Activated T-cell treated with anti-CD3 and anti-CD28 coated beads for 4 hours (primary cell): ENCODE measurements at places on chromosomes 7 and 10.
A peak's percentile ranks its signal among the peaks of the same experiment; 100 is the strongest.

GRCh38 chr10:113666682-113667252 is 2.9 kb upstream of the NRAP start:
- no peak for DNase-seq

GRCh38 chr10:33808475-33808874 is 474.0 kb upstream of the NRP1 start:
- DNase-seq: no peak

DNA sequence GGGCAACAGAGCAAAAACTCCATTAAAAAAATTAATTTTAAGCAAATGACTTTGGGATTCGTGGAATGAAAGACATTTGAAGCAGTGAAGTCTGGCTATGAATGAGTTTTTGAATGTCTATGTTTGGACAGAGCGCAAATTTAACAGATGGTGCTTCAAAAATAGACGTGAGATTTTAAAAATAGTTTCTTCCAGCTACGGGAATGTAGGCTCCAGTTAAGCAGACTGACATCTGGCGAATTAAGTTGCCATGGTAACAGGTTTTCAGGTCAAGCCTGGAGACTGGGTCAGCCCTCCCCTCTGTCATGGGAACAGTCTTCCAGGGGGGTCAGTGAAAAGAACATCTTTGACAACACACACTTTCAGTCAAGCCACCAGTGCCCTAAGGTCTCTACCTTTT is 62.0 kb downstream of the MYOF start:
- no peak for DNase-seq

DNA sequence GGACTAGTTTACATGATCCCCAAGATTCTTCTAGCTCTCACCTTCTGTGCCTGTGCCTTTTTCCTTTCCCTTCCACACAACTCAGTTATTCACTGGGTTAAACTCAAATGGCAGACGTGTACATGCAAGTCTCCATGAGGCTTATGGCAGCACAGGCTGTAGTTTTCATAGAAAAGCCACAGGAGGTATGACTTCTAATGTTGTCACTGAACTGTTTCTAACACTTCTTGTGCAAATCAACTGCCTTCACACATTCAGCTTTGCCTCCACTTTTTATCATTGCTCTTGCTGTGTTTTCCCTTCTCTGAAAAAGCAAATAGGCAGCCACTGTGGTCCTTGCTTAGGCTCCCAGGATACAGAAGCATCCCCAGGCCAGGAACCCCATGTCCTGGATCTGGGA is 5.3 kb upstream of the GIMAP5 start:
- DNase-seq: no peak

DNA sequence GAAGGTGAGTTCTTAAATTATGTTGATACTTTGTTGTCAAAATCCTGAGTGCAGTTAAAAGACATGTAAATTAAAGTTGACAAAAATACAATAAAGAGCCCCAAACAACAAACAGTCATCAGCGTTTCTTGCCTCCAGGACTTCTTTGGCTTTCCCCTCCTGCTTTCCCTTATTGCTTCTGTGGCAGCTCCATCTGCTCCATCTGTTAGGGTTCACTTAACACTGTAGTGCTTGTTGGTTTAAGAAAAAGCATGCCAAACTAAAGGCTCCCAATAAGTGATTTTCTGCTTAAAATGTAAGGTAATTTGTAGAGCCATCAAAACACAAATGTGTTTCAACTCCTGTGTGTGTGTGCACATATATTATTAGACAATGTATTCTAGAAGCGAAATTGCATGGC is 254.3 kb upstream of the GNAI1 start:
- no peak for DNase-seq

GRCh38 chr10:69464801-69465401 is 13.6 kb downstream of the TSPAN15 start:
- DNase-seq: no peak

DNA sequence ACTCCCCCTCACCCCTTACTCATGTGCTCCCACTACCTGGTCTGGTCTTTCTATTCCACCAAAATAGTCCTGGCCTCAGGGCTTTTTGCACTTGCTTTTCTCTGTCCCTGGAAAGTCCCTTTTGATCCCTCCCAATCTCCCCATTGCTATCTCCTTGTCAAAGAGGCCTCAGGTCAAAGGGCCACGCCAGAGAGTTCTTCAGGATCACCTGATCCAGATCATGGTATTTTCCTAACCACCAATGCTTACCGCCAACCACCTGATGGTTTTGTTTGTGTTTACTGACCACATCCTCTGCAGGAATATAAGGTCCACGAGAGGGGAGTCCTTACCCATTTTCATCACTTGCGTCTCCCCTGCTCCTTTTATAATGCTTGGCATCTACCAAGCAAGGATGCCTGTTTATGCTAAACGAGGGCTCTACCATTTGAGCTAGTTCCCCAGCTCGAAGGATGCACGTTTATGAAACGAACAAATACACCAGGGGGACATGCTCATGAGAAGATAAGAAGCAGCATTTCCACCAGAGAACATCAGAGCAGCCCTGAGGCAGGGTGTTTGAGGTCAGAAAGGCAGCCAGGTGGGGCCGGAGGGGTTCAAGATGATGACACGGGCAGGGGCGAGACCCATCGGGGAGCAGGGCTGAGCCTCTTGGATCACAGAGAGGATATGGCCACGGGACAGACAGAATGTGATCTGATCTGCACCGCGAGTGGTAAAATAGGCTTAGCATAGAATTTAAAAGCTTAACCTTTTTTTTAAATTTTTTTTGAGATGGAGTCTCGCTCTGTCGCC is 43.1 kb upstream of the FOXK1 start:
- DNase-seq: no peak

GRCh38 chr10:356452-356851 is 221.2 kb downstream of the ZMYND11 start:
- DNase-seq: no peak

DNA sequence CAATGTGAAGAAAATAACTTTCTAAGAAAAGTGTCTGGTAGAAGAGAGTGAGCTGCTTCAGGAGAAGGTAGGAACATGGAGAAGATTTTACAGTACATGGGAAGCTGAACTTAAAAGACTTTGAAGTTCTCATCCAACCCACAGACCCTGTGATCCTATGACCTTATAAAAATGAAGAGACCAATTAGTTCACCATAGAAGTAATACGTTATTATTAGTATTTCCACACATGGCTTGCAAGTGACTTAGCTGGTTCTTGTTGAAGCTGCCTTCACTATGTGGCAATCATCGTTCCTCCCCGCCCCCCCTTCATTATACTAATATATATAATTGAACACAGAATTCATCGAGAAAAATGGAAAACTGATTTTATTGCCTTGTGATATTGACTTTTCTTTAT is 129.1 kb downstream of the SND1 start:
- no peak for DNase-seq

GRCh38 chr7:5132539-5132938 is 57.5 kb upstream of the WIPI2 start:
- no peak for DNase-seq

DNA sequence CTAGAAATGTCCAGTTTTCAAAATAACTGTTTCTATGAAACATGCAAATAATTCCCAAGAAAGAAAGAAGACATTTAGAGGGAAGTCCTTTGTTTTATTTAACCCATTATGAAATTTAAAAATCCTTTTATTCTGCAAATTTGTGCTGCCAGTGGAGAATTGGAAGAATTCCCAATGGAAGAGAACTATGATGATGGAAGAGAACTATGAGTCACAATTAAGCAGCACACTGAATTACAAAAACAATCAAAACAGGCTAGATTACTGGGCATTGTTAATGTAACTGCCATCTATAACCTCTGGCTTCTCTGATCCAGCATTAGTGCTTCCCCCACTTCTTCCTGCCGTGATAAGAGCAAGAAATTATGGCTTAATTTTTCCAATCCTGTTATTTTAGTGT is 126.2 kb upstream of the FEZF1 start:
- DNase-seq: no peak

DNA sequence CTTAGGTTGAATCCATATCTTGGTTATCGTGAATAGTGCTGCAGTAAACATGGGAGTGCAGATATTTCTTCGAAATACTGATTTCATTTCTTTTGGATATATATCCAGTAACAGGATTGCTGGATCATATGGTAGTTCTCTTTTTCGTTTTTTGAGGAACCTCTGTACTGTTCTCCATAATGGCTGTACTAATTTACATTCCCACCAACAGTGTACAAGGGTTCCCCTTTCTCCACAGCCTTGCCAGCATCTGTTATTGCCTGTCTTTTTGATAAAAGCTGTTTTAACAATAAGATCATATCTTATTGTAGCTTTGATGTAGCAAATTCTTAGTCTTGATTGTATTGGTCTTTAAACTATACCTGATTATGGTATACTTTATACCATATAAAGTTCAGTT is 45.3 kb downstream of the ZNRF2 start:
- no peak for DNase-seq

DNA sequence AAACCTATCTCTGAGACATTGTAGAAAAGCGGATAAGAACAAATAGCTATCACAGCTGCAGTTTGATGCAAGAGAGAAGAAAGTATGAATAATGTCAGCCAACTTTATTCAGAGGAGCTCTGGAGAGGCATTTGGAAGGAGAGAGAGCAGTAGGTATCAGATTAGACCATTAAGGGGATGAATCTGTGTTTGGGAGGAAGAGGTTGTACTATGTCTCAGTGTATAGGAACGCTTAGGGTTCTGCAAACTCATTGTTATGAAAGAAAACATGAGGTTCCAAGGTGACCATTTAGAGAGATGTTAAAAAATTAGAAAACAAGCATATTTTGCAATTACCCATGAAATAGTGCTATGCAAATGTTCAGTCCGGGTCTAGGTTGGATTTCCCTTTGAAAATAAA is 207.5 kb upstream of the GNAI1 start:
- DNase-seq: no peak

- DNase-seq: no peak
Measured at GRCh38 chr7:117489016-117489415, 9.2 kb downstream of the CFTR start.

GRCh38 chr7:3984456-3984855 is 683.4 kb downstream of the SDK1 start:
- DNase-seq: no peak

- DNase-seq: no peak
Measured at GRCh38 chr10:35007858-35008301, 82.3 kb downstream of the CUL2 start.

- no peak for DNase-seq
Measured at GRCh38 chr10:9825491-9826018, 1192.1 kb upstream of the CELF2 start.

DNA sequence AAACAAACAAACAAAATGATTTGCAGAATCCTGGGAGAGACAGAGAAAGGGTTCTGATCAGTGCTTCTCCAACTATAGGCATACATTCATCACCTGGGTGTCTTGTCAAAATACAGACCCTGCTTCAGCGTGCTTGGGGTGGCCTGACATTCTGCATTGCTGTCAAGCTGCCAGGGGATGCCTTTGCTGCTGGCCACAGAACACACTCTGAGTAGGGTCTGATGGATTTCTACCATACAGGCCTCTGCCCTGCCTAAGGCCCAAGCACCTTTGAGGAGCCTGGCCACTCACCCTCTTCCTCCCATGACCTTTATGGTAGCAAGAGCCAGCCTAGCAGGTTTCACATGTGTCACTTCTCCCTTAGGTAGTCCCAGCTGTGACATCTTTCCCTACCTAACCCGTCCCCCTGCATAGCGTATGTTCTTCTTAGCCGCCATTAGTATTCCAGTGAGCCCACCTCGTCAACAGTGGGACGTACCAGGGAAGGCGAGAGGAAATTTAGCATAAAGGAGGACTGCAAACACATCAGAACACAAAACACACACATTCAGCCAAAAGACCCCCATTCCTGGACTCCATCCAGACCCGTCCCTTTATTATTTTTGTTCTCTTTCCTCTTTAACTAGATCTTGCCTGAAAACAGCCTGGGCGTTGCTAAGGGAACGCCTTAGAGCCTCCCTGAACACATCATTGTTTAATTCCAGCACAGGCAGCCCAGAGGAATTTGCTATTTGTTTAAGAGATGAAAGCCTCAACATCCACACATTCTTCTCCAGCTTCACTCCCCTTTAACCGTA is 43.9 kb upstream of the PODXL start:
- DNase-seq: no peak

GRCh38 chr7:8060241-8060640 is 91.6 kb downstream of the GLCCI1 start:
- no peak for DNase-seq

- DNase-seq: no peak
Measured at GRCh38 chr7:111586711-111587409, 24.6 kb upstream of the IMMP2L start.

DNA sequence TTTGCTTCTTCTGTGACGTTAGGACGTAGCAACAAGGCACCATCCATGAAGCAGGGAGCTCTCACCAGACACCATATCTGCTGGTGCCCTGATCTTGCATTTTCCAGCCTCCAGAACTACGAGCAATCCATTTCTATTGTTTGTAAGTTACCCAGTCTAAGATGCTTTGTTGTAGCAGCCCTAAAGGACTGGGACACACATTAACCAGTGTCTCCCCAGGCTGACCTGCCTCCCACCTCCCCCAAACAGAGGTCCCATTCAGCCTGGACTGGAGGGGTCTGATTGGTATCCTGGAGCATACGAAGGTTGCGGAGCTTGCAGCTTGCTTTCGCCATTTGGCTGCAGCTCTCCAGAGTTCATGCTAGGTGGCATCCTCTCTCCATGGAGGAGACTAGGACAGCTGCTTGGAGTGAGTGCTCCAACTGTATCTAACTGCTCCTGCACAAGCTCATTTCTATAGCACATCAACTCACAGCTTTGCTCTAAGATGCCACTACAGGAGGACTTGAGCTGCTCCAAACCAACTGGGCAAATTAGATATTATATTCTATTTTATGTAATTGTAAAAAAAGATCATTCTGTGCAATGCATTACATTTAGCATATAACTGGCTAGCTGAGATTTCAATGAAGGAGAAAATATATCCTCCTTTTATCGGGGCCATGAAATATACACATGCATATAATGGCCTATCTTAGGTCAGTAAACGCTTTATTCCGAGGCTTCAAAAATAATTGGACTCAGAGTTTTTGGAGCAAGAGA is 8.0 kb upstream of the GRK5 start:
- DNase-seq: peak; percentile 18

- no peak for DNase-seq
Measured at GRCh38 chr7:84637568-84638338, 443.2 kb upstream of the SEMA3A start.

GRCh38 chr7:80206763-80207162 is 72.1 kb downstream of the GNAI1 start:
- no peak for DNase-seq

DNA sequence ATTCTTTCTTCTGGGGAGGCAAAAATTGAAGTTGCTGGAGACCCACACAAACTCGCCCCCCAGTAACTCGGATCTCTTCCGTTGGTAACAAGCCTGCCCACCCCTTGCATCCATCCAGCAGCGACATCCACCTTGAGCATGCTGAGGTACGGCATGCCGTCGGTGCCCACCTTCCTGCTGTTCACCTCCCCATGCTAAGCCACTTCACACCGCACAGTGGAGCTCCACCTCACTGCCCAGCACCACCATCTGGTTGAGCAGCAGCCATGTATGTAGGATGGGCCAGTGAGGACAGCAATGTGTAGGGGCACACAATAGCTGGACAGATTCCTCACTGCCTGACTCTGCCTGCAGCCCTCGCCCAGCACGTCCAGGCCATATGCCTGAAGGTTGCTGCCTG is 138.1 kb upstream of the ZNF92 start:
- no peak for DNase-seq
